Activated CD4-positive, alpha-beta T cell treated with anti-CD3 and anti-CD28 coated beads for 24 hours (primary cell): ENCODE measurements at places on chromosomes 1 and 21.

DNA sequence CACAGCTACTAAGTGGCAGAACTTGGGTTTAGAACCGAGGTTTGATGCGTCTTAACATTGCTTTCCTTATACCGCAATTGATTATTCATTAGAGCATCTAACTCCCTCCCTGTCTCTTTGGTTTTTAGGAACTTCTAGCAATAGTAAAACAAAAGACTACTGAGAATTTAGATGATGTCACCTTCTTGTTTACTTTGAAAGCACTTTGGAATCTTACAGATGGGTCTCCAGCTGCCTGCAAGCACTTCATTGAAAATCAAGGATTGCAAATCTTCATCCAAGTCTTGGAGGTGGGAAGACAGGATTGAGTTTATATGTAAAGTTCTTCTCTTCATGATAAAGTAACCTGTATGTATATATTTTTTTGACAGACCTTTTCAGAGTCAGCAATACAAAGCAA is 35.0 kb downstream of the ZYG11A start:
- DNase-seq, result no peak

DNA sequence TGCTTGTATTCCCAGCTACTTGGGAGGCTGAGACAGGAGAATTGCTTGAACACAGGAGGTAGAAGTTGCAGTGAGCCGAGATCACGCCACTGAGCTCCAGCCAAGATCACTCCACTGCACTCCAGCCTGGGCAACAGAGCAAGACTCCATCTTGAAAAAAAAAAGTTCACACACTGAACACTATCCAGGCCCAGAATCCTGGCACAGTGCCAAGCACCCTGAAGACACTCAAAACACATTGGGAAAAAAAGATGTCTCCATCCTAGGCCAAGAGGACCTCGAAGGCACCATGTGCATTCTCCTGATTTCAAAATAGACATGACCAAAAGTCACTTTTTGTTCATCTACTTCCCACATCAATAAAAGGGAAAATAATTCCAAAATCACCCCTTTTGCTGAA is 38.7 kb downstream of the SLC9A1 start:
- DNase-seq, result no peak

GRCh38 chr1:184950227-184950626 is 24.1 kb downstream of the NIBAN1 start:
- no peak for DNase-seq

- DNase-seq, result no peak
Observed at GRCh38 chr1:205739348-205740160, 10.4 kb downstream of the NUCKS1 start.

DNA sequence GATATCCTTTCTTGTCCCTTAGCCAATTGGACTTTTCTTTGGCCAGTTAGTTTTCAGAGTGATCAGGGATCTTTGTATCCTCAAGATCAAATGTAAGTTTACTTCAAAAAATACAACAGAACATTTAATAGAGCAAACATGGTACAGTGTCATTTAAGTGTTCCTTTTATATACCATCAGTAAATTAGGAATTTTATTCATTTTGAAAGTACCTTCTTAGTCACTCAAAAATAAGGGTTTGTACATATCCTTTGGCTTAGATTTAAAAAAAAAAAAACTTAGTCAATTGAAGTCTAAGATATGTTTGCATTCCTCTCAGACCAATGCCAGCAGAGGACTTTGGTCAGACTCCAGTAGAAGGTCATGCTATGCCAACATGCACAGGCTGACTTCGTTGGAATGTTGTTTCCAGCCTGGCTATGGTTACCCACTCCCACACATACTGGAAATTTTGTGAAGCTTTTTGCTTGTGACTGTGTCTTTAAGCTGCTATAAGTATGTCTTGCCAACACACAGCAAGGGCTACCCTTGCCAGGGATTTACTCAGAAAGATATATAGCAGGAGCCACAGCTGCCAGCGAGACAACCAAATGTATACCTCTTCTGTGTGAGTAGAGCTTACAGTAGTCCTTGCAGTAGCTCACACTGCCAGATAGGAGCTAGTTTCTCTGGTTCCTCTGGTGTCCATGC is 81.5 kb upstream of the LRIF1 start:
- no peak for DNase-seq

- no peak for DNase-seq
Observed at GRCh38 chr1:29875557-29876028, 639.3 kb downstream of the PTPRU start.

DNA sequence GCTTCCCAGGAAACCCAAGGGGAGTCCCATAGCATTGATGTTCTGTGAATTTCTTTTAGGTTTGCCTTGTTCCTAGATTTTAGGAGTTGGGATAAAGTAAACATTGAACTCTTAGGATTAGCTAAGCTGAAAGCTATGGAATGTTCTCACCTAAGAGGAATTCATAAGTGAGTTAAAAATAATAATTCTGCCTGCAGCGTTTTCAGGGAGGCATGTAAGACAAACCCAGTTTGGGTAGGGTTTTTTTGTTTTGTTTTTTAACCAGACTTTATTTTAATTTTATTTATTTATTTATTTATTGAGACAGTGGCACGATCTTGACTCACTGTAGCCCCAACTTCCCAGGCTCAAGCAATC is 28.9 kb upstream of the CD101 start:
- no peak for DNase-seq

- no peak for DNase-seq
Observed at GRCh38 chr1:18553388-18553787, 72.7 kb downstream of the KLHDC7A start.

DNA sequence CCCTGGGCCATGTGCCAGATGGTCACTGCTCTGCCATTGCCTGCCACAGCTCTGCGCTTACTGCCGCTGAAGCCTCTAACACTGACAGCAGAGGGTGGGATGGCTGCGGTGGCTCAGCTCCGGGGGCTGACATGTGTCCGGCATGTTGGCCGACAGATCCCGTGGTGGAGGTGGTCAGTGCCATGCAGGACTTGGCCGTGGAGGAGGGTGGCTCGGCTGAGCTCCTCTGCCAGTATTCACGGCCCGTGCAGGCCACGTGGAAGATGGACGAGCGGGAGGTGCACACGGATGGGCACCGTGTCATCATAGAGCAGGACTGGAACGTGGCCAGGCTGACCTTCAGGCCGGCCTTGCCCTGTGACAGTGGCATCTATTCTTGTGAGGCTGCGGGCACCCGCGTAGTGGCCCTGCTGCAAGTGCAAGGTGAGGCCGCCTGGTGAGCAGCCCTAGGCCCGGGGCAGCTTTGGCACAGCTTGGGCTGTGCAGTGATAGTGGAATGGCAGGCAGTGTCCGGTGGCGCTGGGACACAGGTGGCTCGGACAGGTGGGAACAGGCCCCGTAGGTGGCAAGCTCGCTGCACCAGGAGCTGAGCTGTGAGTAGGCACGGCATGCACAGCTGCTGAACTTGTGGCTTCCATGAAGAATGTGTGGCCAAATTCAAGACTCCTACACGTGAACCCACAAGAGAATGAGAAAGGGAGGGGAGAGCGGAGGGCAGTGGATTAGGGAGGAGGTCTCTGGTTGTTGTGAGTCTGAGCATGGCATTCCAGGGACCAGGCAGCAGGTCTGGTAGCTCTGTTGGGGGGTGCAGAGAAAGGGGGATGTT is 91.8 kb downstream of the TRIM11 start:
- DNase-seq, result no peak

DNA sequence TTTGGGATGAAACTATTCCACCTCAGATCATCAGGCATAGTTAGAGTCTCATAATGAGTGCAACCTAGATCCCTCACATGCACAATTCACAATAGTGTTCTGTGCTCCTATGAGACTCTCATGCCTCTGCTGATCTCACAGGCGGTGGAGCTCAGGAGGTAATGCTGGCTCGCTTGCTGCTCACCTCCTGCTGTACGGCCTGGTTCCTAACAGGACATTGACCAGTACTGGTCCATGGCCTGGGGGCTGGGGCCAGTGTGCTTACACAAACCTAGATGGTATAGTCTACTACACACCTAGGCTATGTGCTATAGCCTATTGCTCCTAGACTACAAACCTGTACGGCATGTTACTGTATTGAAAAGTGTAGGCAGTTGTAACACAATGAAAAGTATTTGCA is 448.4 kb downstream of the RPS6KC1 start:
- no peak for DNase-seq

- DNase-seq, result no peak
Observed at GRCh38 chr1:176950736-176951324, 213.7 kb downstream of the ASTN1 start.

DNA sequence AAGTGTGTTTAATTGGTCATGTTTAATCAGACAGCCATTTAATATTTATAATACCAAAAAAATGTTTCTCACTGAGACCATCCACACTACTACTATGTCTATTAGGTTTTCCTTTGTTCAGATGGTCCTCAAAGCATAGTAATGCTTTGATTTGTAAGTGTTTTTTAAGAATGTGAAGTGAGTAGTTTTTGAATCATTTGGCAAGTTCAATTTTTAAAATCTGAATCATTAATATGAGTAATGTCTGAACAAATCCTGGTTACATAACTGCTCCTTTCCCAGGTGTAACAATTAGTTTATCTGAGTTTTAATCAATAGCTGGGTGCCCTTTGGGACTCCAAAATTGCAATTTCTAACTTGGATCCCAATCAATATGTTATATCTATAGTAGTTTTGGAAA is 23.5 kb upstream of the RPL5 start:
- no peak for DNase-seq

DNA sequence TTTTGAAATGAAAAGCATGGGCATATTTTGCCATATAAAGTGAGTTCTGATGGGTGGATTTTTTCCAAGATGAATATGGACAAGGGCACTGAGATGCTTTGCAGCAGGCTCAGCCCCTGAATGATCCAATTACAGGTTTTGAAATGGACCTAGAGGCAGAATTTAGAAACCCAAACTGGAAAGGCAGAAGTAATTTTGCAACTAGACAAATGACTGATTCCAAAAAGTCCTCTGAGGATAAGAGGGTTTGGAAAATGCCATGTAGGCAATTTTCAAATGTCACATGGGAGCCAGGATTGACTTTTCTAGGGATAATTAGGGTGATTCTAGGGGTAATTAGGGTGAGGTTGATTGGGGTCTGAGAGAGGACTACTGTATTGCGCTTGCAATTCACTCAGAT is 148.9 kb upstream of the ZNF648 start:
- DNase-seq, result no peak

GRCh38 chr1:211935448-211935970 is 99.8 kb downstream of the INTS7 start:
- peak; percentile 45 for DNase-seq

DNA sequence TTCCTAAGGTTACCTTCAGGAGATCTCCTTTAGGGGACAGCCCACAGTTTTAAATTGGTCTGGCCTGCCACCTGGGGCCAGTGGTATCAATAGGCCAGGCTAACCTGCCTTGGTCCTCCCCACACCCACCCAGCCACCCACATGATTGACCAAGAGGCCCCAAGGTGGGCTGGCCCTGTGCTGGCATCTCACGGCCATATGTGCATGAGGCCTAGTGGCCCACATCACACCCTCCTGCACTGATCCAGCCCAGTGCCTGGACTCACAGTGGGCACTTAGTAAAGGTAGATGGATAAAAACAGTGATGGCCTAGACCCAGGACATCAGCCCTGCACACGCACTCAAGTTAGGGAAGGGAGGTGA is 82.0 kb downstream of the DMRTB1 start:
- DNase-seq, result no peak

DNA sequence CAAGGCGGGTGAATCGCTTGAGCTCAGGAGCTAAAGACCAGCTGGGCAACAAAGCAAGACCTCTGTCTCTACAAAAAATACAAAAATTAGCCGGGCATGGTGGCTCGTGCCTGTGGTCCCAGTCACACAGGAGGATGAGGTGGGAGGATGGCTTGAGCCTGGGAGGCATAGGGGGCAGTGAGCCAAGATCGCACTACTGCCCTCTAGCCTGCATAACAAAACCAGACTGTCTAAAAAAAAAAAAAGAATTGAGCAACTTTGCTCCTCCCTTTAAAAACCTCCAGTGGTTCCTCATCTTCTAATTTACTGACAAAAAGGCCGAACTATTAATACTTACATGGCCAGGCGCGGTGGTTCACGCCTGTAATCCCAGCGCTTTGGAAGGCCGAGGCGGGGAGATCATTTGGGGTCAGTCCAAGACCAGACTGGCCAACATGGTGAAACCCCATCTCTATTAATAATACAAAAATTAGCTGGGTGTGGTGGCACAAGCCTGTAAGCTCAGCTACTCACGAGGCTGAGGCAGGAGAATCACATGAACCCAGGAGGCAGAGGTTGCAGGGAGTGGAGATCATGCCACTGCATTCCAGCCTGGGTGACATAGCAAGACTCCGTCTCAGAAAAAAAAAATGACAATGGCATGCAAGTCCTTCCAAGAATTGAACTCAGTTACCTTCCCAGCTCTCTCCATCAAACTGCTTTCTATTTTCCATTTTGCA is 4.4 kb downstream of the ACBD3 start:
- no peak for DNase-seq

DNA sequence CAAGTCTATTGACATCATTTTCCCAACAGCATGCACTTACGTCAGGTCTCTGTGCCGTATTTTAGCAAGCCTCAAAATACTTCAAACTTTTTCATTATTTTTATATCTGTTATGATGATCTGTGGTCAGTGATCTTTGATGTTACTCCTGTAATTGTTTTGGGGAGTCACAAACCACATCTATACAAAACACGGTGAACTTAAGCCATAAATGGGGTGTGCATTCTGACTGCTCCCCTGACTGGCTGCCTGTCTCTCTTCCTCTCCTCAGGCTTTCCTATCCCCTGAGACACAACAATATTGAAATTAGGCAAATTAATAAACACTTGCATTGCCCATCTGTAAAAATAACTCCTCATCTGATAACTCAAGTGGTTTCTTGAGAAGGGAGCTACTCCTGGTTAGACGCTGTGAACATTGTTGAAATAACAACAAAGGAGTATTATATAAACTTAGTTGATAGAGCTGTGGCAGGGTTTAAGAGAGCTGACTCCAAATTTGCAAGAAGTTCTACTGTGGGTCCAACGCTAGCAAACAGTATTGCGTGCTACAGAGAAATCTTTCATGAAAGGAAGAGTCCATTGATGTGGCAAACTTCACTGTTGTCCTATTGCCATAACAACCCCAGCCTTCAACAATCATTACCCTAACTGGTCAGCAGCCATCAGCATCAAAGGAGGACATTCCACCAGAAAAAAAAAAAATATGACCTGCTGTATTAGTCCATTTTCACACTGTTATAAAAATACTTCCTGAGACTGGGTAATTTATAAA is 105.8 kb upstream of the DSCAM start:
- no peak for DNase-seq

DNA sequence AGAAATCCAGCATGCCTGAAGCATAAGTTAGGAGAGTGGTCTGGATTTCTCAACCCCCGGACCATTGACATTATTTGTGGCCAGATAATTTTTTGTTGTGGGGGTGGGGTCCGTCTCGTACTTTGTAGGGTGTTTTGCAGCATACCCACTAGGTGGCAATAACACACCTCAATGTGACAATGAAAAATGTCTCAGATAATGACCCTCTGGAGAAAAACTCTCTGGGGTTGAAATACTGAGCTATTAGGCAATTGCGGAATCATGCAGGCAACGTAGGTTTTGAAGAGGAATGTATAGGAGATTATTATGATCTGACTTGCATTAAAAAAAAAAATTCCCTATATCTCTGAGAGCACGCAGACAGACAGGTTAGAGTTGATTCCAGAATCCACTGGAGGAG is 25.3 kb upstream of the RRP15 start:
- no peak for DNase-seq
